ENCODE measurements at places on chromosomes 4 and X.
A peak's percentile ranks its signal among the peaks of the same experiment; 100 is the strongest.

GRCh38 chrX:637660-638481 lies 7.3 kb downstream of the SHOX start:
- DNase-seq: no peak

DNA sequence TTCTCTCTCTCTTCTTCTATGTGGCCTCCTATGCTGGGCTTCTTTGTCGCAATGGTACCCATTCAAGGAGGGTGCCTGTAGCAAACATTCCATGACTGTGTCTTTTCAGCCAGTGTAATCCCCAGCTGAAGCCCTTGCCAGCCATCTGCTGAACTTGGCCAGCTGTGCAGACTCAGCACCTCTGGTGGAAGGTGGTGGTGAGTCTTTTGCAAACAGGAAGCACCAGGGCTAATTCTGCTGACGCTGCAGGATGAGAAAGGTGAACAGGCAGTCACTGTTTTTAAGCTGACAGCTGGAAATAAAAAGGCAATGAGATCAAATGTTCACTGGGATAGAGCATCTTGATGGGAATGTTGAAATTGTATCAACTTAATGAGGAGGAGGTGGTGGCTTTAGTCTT lies 298.7 kb upstream of the CLNK start:
- DNase-seq: no peak

DNA sequence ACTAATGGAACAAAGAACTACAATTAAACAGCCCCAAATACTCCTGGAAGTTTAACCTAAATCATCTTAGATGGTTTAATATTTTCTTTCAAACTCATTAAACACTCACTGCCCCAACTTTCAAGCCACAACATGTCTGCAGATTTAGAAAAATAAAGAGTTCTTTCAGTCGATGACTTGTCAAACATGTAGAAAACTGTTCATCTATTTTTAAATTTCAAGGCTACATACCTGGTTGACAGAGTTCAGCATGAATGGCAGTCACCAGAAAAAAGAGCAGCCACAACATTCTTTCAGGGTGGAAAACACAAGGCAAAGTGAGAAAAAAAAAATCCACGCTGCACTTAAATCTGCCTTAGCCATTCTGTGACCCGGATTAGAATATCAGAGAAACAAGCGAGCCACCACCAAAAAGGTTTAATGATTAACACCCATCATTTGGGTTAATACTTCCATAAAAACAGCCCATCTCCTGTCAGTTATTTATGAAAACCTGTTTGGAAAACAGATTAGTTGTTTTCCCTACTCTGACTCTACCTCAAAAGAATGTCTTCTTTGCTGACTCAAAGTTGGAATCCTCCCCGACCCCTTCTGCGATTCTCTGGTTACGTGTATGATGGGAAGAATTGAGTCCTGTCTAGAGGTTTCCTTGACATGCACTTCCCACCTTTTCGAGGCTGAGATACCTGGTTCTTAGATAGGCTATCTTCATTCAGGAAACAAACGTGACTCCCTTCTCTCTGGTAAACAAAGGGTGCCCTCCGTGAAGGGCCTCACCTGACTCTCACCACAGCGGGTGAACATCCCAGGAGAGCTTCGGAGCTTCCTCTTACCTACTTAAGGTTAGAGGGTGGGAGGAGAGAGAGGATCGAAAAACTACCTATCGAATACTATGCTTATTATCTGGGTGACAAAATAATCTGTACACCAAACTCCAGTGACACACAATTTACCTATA lies at the start of gene CLTRN:
CLTRN (minus strand) TSS at position 319 of the 958 bp plus-strand sequence; CDS start at position 289, 30 bp downstream.
- DNase-seq: no peak

DNA sequence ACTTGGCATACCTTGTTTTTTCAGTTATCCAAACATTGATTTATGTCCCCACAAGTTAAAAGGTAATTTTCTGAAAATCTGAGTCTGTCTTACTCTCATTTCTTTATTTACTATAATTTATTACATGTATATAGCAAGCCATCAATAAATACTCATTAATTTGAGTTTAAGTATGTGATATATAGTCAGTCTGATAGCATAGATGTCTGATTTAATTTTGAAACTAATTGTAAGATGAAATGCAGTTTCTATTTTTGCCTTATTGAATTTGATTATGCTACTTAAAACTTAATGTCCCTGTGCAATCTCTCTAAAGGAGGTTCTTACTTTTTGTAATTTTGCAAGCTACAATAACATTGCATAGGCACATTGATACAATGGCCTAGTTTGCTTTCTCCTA lies 2418.6 kb downstream of the ARAP2 start:
- DNase-seq: no peak

DNA sequence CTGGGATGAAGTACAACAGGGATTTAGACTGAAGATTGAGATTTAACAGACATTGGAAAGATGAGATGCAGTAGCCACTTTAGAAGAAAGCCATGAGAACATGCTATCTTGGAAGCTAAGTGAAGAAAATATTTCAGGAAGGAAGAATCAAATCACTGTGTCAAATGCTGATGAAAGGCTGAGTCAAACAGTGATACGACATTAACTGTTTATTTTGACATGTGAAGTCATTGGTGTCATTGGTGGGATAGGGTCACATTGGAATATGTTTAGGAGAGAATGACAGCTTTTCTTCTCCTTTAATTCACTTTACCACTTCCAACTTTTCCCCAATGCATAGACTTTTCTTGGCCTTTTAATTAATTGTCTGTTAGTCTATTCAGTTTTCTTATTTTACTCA lies 653.0 kb upstream of the BOD1L1 start:
- DNase-seq: no peak

- DNase-seq: no peak
Observed at GRCh38 chr4:63607169-63607872, 801.9 kb downstream of the TECRL start.

DNA sequence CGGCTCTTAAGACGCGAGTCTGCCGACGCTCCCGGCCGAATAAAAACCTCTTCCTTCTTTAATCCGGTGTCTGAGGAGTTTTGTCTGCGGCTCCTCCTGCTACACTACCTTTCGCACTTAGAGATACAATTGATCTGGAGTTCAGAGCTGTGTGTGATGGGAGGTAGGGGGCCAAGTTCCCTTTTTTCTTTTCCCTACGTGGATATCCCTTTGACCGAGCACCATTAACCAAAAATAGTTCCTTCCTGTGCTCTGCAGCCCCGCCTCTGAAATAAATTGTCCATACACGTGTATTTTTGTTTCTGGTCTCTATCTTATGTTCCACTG lies 555 bp upstream of the PGM2 start:
- no peak for DNase-seq

GRCh38 chr4:126344472-126344871 lies 1029.7 kb downstream of the FAT4 start:
- DNase-seq: no peak

GRCh38 chr4:118969359-118969758 lies 80.7 kb downstream of the SYNPO2 start:
- DNase-seq: peak; percentile 25

DNA sequence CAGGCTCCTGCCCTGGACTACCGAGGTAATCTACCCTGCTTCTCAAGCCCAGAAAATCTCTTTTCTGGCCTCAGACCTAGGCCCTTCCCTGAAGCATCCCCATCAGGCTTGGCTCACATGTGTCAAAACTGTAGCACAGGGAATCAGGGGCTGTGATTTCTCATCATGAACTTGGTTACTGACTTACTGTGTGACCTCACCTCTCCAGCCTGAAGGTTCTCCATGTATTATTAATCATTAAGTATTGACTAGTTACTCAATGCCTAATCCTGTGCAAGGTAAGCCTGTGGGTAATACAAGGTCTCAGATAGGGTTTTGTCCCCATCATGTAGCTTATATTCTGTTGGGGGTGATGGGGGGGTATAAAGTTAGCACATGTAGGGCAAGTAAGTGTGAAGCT lies 6.8 kb downstream of the SRPX2 start:
- DNase-seq: no peak

DNA sequence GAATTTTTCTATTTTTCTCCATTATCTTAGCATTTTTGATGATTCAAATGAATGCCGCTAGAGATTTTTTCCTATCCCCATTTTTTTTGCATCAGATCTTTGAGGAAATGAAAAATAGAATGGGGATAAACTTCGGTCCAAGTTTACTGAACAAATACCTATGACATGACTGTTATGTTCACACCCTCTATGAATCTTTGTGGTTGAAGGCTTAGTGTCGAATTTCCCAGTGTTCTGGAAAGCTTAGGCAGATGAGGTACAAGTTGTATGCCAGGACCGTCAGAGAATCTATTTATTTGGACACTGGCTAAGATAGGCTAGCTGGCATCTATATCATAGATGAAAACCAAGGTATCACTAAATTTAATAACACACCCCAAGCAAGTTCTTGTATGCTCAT lies 123.4 kb downstream of the SPCS3 start:
- DNase-seq: no peak

DNA sequence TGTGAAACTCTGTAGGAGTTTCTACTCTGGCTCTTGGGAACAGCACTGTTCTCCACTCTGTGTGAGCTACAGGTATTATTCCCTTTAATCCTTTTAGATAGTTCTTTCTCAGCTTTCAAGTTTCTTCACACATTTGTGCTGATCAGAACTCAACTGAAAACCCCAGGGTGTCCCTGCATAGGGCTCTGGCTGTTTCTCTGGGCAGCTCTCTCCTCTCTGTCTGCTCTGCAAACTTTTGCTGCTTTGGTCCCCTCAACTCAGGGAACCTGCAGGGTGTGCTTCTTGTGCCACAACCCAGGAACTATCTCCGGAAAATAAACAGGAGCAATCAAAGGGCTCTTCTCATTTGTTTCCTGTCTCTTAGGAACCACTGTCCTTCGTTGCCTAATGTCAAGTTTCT lies 196.6 kb upstream of the GABRA2 start:
- DNase-seq: no peak

DNA sequence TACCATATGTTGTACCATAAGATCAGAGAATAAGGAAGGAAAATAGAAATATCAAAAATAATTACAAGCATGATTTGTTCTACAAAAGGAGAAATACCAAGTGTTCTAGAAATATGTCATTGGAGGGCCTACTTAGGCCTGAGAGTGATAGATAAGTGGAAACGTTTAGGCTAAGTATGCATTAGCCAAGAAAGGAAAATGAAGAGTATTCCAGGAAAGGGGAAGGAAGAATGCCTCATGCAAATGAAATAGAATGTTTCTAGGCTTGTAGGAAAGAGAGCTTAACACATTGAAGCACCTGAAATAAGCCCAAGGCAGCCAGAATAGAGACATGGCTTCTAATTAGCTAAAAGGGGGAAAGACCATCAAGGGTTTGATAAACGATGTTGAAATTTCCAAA lies 595.7 kb upstream of the ATOH1 start:
- no peak for DNase-seq

GRCh38 chrX:9847071-9847470 lies 60.8 kb downstream of the SHROOM2 start:
- no peak for DNase-seq

- DNase-seq: no peak
Observed at GRCh38 chrX:23435108-23435507, 100.5 kb downstream of the PTCHD1 start.

DNA sequence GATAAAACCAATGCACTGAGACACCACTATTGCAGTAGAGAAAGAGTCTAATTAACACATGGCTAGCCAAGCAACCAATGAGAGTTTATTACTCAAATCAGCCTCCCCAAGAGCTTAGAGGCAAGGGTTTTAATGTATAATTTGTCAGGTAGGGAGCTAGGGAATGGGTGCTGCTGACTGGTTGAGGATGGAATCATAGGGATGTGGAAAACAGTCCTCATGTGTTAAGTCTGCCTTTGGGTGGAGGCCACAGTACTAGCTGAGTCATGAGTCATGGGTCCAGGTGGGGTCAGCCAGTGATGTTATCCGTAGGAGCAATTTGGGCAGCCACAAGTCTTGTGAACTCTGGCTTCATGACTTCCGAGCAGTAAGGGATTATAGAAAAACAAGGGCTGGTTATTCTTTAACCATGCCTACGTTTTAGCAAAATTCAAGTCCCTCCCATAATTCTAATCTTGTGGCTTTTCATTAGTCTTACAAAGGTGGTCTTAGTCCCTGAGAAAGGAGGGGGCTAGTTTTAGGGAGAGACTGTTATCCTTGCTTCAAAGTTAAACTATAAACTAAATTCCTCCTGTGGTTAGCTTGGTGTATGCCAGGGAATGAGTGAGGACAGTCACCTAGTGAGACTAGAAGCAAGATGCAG lies 25.1 kb upstream of the PLAC8 start:
- no peak for DNase-seq

DNA sequence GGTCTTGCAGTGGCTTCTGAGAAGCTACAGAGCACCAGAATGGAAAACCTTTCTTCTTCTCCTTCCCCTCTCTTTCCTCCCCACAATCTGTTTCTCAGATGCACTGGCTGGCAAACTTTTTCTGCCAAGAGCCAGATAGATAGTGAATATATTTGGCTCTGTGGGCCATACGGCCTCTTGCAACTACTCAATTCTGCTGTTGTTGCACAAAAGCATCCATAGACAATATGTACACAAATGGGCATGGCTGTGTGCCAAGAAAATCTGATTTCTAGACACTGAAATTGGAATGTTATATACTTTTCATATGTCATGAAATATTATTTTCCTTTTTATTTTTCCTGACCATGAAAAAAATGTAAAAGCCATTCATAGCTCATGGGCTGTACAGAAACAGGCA lies 3.1 kb downstream of the PHEX start:
- no peak for DNase-seq

DNA sequence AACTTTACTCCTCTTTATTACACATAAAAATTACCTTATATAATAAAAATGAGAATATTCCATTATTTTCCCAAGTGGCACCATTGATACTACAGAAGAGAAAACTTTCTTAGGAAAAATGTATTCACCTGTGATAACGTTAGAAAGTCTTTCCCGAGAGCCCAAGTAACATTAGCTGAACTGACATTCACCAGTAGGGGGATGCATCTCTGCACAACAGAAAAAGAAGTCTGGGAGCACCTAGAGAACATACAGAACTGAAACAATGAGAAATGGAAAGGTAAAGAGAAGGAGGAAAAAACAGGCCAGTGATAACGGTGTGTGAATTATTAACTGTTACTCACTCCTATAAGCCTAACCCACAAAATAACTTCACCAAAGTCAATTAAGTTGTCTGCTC lies 423.3 kb downstream of the CENPC start:
- no peak for DNase-seq

DNA sequence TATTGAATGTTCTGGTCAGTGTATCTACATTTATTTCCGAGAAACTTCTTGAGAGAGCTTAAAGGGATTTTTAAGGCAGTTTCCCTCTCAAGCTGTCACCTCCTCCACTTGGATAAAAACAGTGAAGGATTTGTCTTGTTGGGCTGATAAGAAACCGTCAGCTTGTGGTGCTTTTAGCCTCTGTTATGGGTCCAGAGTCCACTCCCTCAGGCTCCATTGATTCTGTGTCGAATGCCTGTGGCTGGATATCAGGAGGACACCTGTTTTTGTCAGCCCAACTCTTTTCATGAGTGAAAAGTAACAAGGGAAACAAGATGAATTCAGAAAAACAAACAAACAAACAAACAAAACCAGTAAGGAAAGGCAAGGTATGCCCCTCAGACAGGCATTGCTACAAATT lies 12.4 kb downstream of the CLCN4 start:
- no peak for DNase-seq

GRCh38 chr4:16226816-16227461 lies 668 bp upstream of the TAPT1 start:
- peak; percentile 93 for DNase-seq
